ENCODE measurements at places on chromosomes 5 and 9. TPM values are rescaled to one million over a fixed set of nuclear protein-coding genes. Genes with fewer than 3 reads are reported as not detected.
A peak's percentile ranks its signal among the peaks of the same experiment; 100 is the strongest.

Gene C8G
- not detected for total RNA-seq

Gene INSL6
- not detected for total RNA-seq

Gene MAMDC2
- not detected for total RNA-seq

Gene MAMDC4
- total RNA-seq: 0.63 TPM

Gene THBS4
- 0.10 TPM for total RNA-seq

Gene ABO
- not detected for total RNA-seq

Gene GRXCR2
- total RNA-seq: not detected

Gene CATSPER3
- total RNA-seq: 1.5 TPM

Gene SPINK6
- total RNA-seq: not detected

Gene ADAMTS13
- 1.1 TPM for total RNA-seq

Gene SPATA6L
- total RNA-seq: not detected

Gene FOXD4
- not detected for total RNA-seq

GRCh38 chr9:35771943-35772342 is 17.9 kb upstream of the MSMP start:
- no peak for DNase-seq

DNA sequence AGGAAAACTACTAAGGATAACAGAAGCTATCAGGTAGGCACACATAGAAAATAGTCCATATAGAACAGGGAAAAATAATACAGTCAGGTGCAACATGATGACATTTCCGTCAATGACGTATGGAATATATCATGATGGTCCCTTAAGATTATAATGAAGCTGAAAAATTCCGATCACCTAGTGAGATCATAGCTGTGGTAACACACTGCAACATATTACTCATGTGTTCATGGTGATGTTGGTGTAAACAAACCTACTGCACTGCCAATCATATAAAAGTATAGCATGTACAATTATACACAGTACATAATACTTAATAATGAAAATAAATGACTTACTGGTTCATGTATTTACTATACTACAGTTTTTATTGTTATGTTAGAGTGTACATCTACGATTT is 60.0 kb downstream of the MEGF9 start:
- DNase-seq: no peak

DNA sequence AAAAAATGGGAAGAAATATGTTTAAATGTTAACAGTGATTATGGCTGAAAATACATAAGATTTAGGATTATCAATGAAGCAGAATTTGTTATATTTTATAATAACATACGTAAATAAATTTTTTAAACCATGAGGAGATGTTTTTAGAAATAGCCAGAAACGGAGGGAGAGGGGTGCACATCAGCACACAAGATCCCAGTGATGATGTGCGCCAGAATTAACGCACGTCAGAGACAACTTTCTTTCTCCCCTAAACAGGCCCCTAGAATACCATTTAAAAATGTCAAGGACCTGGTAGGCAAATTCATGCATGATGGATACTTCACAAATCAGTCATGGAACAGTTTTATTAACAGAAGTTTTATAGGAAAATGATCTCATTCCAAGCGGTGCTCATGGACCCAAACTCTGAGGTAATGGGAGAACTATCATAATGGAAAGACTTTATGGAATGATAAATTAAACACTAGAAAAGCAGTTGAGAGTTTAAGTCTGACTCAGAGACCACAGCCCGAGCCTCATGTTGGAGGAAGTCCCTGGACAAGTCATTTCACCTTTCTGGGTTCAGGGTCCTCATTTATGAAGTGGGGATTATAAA is 258.9 kb upstream of the GAS1 start:
- DNase-seq: peak; percentile 68

DNA sequence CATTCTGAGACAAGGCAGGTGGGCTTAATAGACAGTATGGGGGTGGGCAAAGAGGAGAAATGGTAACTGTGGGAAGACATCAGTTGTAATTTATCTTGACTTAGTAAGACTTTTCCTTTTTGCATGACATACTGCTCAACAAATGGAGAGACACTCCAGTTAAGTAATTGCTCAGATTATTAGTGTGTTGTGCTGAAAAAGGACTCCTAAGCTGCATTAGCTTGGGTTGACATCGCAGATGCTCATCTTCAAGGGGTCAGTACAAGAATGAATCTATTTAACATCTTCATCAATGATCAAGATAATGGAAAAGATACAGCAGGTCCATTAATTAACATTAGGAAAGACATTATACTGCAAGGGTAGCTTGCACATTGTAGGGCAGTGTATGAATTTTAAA is 181.1 kb upstream of the ELAVL2 start:
- DNase-seq: no peak

GRCh38 chr9:129555512-129556215 is 65.2 kb downstream of the C9orf50 start:
- no peak for DNase-seq

DNA sequence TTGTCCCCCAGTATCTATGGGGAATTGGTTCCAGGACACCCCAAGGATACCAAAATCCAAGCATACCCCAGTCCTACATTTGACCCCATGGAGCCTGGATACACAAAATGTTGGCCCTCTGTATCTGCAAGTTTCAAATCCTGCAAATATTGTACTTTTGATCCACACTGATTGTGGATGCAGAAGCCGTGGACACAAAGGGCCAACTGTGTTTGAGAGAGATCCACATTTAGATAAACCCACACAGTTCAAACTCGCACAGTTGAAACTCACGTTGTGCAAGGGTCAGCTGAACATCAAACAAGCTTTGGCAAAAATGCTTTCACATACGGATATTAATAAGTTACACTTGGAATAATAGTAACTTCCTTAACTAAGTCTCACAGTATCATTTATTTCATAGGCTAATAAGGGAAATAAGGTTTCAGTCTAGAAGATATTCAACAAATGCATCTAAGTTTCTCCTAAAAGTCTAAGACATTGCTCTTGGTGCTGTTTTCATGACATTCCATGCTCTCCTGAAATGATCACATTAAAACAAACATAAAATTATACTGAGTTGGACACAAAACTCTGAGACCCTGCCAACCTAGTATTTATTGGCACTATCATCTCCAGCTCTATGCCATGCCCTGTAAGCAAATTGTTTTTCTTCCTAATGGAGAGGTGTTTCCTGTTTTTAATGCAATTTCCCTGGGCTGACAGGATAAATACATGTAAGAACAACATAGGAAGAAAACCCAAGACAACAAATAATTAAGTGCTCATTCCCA is 32.3 kb downstream of the ACTL7A start:
- DNase-seq: no peak

DNA sequence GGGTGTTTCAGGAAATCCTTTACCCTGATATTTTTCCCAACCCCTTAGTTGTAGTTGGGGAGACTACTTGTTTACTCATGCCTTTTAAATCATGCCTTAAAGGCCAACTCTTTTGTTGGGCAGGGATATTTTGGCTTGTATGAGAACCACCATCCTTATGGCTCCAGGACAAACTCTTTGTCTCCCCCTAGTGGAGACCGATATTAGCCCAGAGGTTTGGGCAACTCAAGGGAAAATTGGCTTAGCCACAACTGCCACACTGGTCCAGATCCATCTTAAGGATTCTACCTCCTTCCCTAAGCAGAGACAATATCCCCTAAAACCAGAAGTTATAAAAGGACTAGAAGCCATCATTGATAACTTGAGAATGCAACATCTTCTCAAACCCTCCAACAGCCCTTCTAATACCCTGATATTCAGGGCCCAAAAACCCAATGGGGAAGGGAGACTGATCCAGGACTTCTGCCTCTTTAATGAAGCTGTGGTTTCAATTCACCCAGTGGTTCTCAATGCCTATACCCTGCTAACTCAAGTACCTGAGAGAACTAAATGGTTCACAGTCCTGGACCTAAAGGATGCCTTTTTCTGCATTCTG is 100.9 kb upstream of the HCN1 start:
- no peak for DNase-seq

DNA sequence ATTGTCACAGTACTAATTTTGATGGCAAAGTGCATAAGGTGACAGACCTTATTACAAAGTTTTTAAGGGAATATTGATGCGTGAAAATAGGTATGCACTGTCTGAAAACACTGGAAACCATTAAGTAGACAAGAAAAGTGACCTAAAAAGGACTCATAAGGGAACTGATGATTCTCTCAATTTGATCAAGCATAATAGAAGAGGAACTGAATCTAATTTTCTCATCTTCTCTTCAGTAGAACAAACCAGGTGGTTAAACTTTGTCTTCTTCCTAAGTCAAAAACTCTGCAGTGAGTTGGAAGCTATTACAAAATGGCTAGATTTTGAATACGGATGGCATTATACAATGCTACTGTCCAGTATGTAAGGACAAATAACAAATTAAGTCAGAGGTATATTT is 53.4 kb downstream of the RNF145 start:
- no peak for DNase-seq

DNA sequence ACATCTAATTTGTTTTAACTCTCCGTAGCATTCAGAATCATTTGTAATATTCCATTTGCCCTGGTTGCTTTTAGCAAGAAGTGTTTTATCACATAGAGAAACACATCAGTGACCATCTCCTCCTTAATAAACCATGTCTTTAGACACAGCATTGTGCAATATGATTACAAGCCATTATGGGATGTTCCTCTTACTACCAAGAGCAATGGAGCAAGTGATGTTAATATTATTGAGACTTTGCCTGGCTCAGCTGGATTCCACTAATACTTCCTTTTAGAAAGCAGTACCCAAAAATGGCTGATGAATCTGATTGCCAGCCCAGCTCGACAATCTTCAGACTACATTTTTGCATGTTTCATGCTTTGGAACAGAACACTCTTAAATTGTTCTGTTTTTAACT is 364.2 kb downstream of the OSTF1 start:
- no peak for DNase-seq

GRCh38 chr9:92534204-92534603 is 1.6 kb downstream of the ECM2 start:
- no peak for DNase-seq

DNA sequence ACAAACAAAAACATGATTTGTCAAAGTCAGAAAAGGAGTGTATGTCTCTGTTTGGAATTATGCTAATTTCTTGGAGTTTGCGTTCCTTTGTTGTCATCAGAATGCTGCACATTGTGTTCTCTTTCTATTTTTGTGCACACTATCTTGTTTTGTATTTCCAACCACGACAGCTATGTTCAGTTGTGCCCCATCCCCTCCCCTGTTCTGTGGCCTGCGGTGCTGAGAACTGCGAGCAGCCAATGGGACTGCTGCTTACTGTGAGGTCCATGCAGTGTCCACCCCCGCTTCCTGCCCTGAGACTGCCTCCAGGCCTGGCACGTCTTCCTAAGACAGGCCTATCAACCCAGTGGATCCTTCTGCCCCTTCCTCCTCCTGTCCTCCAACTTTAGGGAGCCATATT is 76.8 kb downstream of the PALM2AKAP2 start:
- DNase-seq: no peak

DNA sequence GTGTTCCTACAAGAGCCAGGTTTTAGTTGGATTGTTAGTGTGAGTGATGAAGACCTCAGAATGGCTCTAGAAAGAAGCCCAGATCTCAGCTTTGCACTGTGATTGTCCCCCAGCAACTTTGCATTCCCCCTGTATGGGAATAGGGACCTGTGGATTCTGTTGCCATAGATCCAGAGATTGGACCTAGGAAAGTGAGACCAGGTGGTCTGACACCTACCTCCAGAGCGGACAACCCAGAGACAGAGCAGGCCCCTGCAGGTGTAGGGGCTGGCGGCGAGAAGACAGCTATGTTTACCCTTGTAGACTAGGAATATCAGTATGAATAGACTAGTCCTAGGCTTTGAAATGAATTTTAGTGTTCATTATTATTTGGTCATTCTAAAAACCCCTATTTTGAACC is 53.6 kb downstream of the IRF1 start:
- no peak for DNase-seq
